Pancreas (tissue), 10 donors: ENCODE measurements at places on chromosomes 16 and 17. TPM values are rescaled to one million over a fixed set of nuclear protein-coding genes. Genes with fewer than 3 reads are reported as not detected.

DNA sequence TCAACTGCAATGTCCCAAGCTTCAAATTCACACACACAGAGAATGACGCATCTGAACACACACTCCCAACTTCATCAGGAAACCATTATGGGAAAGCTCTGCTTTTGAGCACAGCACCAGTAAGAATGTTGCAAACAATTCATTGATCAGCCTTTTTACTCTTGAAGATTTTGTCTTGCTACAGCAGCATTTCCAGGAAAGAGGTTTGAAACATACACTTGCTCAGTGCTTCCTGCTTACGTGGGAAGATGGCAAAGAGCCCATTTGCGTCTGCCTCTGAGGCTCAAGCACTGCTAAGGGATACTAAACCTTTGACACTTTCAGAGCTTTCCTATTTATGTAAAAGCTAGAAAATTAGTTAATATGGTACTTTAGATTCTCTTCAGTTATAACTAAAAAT, 77.2 kb upstream of the MON1B start:
- DNase-seq: no peak
- H3K27me3 ChIP-seq: no peaks in the 10 kb centered on the region
- H3K36me3 ChIP-seq: no peaks in the 10 kb centered on the region
- no peak overlapping the region for H3K4me3 ChIP-seq
- no peak overlapping the region for H3K27ac ChIP-seq

GRCh38 chr16:1026057-1026783, 44.6 kb downstream of the SOX8 start:
- no peaks in the 10 kb centered on the region for H3K4me1 ChIP-seq
- H3K4me3 ChIP-seq: no peak overlapping the region
- no peak for DNase-seq

- no peaks in the 10 kb centered on the region for H3K36me3 ChIP-seq
- H3K4me1 ChIP-seq: no peaks in the 10 kb centered on the region
- H3K27ac ChIP-seq: no peak overlapping the region
- H3K27me3 ChIP-seq: no peaks in the 10 kb centered on the region
Observed at GRCh38 chr16:89147085-89147817, 24.3 kb upstream of the CDH15 start.

DNA sequence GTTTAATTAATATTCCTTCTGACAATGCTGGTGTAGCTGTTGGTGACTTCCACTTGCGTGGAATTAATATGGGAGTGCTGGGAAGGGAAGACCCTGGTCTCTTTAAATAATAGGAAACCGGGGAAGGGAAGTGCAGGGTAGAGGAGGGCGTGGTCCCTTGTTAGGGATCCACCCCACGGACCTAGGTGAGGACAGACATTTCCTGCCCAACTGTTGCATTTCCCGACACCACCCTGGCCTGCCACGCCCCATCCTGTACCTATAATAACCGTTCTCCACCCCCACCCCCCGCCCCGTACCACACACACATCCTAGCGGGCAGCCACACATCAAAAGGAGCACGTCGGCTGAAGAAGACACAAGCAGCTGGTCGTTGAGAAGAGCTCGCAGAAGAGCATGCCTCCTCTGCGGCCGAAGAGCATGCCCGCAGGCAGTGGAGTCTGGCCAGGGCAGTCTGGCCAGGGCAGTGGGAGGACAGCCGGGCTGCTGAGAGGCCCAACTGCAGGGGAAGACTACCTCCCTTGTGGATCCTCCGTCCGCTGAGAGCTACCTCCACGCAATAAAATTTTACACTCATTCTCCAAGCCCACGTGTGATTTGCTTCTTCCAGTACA, 36.8 kb upstream of the MMD start:
- no peaks in the 10 kb centered on the region for H3K36me3 ChIP-seq
- no peaks in the 10 kb centered on the region for H3K27me3 ChIP-seq
- DNase-seq: no peak

GRCh38 chr16:73713778-73714495, 582.7 kb upstream of the PSMD7 start:
- DNase-seq: no peak
- H3K36me3 ChIP-seq: no peaks in the 10 kb centered on the region
- H3K4me1 ChIP-seq: no peaks in the 10 kb centered on the region
- no peak overlapping the region for H3K27ac ChIP-seq
- H3K4me3 ChIP-seq: no peak overlapping the region
- no peaks in the 10 kb centered on the region for H3K27me3 ChIP-seq

The PLLP gene
- total RNA-seq: 26.0 TPM
